ENCODE measurements at places on chromosomes 13 and 19.

GRCh38 chr13:79070343-79070974, 335.6 kb downstream of the RBM26 start:
- peak; percentile 50 for DNase-seq

- DNase-seq = no peak
These were observed 23.4 kb downstream of the CNFN start for GRCh38 chr19:42366673-42367072.

DNA sequence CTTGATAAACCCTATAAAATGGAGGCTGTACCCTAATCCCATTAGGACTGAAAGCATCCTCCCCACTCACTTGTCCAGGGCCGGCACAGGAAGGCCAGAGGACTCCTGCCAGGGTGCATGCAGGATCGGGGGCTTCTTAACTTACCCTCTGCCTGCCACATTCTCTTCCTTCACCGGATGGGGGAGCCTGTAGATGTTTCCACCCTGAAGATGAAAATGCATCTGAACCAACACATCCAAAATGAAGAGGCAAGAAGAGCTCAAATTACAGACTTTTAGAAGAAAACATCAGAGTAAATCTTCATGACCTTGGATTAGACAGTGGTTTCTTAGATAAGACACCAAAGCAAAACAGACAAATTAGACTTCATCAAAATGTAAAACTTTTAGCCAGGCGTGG, 25.9 kb upstream of the NAPA start:
- no peak for DNase-seq

- no peak for DNase-seq
These were observed 133.0 kb downstream of the RBM26 start for GRCh38 chr13:79273045-79273444.

DNA sequence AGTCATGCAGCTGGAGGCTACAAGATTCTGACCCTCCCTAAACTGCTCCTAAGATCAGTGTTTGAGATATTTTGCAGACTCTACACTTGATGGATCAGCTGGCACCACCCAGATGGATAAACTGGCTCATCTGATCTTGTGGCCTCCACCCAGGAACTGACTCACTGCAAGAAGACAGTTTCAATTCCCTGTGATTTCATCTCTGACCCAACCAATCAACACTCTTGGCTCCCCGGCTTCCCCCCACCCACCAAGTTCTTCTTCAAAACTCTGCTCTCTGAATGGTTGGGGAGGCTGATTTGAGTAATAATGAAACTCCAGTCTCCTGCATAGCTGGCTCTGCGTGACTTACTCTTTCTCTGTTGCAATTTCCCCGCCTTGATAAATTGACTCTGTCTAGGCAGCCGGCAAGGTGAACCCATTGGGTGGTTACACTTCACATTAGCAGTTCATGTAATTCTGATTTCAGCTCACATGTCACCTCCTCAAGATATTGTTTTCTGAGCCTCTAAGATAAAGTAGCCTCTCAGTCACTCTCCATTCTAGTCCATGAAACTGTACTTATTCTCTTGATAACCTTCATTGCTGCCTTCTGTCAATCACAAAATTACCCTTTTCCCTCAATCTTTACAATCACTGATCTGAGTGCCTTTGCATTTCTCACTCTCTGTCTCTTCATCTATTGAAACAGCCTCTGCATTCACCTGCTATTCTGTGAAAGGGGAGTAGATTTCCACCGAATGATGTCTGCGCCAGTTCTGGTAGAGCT, 9.9 kb upstream of the FPR3 start:
- peak; percentile 17 for DNase-seq

DNA sequence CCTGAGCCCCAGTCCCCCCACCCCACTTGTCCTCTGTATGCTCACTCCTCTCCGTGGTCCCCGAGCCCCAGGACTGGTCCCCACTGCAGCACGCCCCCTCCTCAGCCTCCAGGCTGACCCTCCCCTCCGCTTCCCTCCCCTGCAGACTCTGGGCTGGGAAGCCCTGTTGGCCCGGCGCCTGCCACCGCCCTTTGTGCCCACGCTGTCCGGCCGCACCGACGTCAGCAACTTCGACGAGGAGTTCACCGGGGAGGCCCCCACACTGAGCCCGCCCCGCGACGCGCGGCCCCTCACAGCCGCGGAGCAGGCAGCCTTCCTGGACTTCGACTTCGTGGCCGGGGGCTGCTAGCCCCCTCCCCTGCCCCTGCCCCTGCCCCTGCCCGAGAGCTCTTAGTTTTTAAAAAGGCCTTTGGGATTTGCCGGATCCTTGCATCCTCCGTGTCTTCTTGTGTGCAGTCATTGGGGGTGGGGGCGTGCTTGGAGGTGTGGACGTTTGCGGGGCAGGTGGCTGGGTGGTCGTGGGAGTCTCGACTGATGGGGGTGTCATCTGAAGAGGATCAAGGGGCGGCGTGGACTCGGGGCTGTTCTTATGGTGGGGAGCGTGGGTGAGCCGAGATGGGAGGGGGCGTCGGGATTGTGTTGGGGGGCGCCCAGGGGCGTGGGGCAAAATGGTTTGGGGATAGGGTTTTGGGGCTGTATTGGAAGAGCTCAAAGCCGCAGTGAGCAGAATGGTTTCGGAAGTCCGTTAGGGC, 3.5 kb downstream of the PTGER1 start:
- no peak for DNase-seq

- DNase-seq = no peak
These were observed 2.6 kb downstream of the UBXN6 start for GRCh38 chr19:4454747-4455718.

- no peak for DNase-seq
These were observed 63.2 kb downstream of the RAB20 start for GRCh38 chr13:110498327-110498726.

GRCh38 chr13:25177636-25178035, 5.5 kb upstream of the AMER2 start:
- DNase-seq = no peak

DNA sequence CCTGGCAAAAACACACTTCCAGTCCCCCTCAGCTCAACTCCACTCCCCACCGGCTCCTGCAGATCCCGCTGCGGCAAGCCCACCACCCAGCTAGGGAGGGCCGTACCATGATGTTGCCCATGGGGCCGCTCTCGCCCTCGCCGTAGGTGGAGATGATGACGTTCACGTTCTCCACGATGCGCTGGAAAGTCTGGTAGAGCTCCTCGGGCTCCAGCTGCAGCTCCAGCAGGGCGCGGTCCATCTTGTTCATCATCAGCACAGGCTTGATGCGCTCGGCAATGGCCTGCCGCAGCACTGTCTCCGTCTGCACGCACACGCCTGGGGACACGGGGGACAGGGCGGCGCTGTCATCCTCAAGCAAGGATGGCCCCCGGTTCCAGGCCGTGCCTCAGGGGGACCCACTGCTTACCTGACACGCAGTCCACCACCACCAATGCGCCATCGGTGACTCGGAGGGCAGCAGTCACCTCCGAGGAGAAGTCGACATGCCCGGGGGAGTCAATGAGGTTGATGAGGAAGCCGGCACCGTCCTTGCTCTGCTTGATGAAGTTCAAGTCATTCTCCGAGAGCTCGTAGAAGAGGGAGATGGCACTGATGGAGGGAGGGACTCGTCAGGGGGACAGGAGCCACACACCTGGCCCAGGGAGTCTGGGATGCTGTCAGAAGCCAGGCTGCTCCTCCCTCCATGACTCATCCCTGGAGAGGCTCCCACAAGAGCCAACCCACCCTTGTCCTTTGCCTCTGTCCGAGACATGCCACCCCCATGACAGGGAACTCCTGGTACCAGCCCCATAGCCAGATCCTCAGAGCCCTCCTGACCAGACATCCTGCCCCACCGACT, 2.3 kb downstream of the EEF2 start:
- DNase-seq = peak; percentile 31

DNA sequence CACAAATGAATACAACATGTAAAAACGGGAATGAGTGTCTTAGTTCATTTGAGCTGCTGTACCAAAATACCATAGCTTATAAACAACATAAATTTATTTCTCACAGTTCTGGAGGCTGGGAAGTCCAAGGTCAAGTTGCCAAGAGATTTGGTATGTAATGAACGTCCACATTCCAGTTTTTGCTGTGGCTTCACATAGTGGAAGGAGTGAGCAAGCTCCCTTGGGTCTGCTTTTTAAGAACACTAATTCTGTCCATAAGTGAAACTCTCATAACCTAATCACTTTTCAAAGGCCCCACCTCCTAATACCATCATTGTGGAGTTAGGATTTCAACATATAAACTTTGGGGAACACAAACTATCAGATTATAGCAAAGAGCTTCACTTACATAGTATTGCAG, 1189.6 kb downstream of the PCDH9 start:
- no peak for DNase-seq

GRCh38 chr19:11164879-11165406, 9.4 kb upstream of the SPC24 start:
- DNase-seq = no peak

- no peak for DNase-seq
These were observed 81.5 kb upstream of the MBNL2 start for GRCh38 chr13:97140611-97141010.

GRCh38 chr13:110953833-110954532, 39.1 kb upstream of the ANKRD10 start:
- no peak for DNase-seq

GRCh38 chr19:4208385-4209094, 20.8 kb upstream of the EBI3 start:
- peak; percentile 59 for DNase-seq

DNA sequence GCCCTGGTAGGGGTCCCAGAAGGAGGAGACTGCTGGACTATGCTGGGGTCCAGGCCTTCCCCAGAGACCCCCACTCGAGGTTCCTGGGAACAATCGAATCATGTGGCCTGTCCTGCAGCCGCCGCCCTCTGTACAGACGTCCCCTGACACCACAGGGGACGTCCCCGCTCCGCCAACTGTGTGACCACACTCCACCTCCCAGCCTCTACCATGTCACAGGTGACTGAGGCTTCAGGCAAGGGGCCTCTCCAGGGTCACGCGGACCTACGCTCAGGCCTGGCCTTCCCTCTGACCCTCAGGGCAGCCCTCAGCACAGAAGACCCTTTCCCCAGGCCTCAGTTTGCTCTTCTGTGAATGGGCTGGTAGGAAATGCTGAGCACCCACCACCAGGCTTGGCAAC, 13.1 kb upstream of the TMEM161A start:
- no peak for DNase-seq

- peak; percentile 82 for DNase-seq
These were observed 15.7 kb downstream of the PNPLA6 start for GRCh38 chr19:7550987-7551761.

GRCh38 chr13:52711286-52711685, 28.3 kb downstream of the CNMD start:
- DNase-seq = no peak

GRCh38 chr13:33825083-33825482, 7.1 kb downstream of the RFC3 start:
- DNase-seq = no peak

- no peak for DNase-seq
These were observed 2.7 kb upstream of the SNAPC2 start for GRCh38 chr19:7917267-7918061.

DNA sequence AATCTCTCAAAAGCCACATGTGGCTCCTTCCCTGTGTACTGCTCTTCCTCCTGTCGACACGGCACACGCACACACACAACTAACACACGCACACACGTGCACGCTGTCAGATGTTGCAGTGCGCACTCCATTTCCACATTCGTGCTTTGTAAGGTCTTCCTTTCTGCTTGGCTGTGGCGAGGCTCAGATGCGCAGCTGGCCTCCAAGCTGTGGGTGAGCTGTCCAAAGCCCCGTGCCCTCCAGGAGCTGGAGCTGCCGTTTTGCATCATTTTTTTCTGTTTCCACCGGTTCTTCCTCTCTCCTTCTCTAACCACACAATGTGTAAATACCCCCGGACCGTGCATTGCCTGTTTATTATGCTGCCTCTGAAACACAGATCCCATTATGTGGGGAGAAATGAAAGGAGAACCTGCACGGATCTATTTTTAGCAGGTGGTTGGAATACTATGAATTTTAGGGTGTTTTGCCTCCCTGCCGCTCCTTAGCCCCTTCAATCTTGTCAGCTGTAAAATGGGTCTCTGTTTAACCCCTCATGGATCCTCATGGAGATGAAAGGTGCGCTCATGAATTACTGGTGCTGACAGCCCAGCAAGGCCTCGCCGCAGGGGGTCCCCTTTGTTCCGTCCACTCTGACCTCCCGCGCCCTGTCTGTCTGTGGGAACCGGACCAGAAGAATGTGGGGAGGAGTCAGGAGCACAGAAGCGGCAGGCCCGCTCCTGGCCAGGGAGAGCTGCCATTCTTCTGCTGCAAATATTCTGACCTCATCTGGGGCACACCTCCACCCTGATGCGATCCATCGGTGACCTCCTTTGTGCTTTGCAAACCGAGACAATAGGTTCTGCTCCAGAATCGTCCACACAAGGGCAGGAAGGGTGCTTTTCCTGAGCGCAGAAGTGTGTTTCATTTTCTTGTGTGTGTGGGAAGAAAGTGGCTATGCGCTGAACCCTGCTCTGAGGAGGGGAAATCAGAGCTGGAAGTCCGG, 137.7 kb downstream of the SOX1 start:
- no peak for DNase-seq

DNA sequence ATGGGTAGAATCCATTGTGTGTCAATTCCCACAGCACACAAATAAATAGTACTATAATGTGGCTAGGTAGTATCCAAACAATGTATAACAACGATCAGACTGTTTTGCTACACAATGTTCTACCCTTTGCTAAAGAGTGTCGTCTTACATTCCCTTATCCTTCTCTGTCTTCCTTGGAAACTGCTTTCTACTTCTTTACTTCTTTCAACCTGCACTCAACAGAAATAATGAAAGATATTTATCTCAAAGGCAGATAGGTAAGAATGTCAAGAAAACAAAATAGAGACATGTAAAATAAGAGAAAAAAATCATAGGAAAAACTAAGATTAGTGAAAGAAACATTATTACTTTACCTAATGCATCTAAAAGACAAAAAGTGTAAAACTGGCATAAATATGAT, 814.7 kb downstream of the PCDH9 start:
- DNase-seq = no peak

- DNase-seq = peak; percentile 55
These were observed 355.2 kb downstream of the KCNRG start for GRCh38 chr13:50370303-50370950.

DNA sequence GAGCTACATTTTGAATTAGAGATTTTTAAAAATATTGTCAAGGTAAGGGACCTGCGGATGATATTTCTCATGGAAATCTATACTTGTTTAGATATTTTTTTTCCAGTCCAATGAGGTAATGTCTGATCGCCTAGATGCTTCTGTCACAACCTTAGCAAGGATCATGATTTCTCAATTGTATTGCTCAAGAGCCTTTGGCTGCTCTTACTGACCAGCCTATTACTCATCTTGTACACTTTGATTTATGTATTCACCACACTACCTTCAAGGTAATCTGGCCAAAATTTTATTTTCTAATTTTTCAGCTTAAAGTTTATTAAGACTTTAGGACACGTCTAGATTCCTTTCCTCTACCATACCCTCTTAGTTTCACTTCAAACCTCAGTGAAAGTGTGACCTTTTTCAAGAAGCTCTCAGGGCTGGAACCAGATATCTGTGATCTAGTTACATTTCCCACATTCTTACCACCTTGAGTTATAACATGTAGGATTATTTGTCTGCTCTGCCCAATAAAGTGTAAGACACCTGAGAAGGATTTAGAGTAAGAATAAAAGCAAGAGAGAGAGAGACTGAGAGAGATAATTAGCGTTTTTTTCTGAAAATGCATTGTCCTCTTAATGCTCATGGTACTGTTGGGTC, 197.1 kb downstream of the ITGBL1 start:
- DNase-seq = no peak

- DNase-seq = peak; percentile 72
These were observed 80.1 kb downstream of the ZNF486 start for GRCh38 chr19:20247016-20247683.
